Forelimb muscle (tissue), 1 donor: ENCODE measurements at places on chromosomes 7 and 10.

DNA sequence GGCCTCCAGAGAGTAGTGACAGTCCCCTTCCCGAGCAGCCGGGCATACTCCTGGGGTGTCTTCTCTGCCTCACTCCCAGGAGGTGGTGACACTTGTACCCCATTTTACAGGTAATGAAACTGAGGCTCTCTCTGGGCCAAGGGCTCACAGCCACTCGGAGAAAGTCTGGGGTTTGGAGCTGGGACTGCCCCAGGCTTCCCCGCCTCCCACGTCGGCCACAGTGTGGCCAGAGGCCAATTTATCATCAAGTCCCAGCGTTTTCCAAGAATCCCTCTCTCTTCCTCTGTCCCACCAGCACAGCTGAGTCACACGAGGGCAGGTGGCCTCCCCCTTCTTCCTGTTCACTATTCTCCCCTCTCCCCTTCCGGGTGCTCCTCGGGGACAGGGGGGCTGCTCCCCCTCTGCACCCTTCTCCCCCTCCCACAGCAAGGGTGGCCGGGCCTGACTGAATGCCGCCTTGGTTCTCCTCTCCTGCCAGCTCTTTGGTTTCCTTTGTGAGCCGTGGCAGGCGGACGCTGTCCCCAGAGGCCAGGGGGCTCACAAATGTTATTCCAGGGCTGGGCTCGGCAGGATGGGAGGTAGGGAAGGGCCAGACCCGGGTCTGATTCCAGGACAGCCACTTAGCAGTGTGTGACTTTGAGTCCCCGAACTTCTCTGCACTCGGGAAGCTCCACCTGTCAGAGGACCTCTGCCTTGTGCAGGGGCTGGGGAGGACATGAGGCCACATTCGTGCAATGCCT, 17.7 kb downstream of the CLIP2 start:
- no peak for DNase-seq

- no peak for DNase-seq
These were observed 42.5 kb downstream of the ABLIM1 start for GRCh38 chr10:114615600-114616007.

- DNase-seq: no peak
These were observed 212.3 kb upstream of the PCDH15 start for GRCh38 chr10:55013318-55013717.

DNA sequence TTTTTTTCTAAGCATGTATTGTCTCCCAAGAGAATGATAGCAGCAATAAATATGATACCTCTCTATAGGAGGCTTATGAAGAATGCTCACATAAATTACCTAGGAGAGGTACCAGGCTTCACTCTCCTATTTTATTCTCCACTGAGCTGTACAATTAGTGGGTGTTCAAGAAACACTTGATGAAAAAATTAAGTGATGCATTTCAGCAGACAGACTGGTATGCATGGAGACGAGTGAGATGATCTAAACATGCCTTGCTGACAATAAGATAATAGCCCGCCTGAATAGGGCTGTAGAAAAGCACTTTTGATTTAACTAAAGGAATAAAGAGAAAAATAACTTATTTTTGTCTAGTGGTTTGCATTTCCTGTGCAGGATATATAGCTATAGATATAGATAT, 1449.7 kb downstream of the GATA3 start:
- DNase-seq: no peak

DNA sequence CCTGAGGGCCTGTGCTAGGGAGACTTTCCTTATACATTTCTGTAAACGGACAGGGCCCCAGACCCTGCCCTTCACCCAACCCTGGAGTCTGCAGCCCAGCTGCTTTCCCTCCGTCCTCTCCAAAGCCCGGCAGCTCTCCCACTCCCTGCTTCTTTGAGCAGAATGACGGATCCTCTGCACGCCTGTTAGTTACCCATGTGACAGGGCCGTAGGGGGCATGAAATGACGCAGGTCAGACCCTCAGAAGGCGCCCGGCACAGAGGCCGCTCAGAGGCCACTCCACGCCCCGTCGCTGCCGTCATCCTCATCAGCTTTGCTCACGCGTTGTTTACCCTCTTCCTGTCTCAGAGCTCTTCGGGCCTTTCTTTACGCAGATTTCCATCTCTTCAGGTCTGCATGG, 60.2 kb upstream of the MKRN1 start:
- no peak for DNase-seq

GRCh38 chr10:23146258-23146657, 45.9 kb upstream of the PTF1A start:
- no peak for DNase-seq

DNA sequence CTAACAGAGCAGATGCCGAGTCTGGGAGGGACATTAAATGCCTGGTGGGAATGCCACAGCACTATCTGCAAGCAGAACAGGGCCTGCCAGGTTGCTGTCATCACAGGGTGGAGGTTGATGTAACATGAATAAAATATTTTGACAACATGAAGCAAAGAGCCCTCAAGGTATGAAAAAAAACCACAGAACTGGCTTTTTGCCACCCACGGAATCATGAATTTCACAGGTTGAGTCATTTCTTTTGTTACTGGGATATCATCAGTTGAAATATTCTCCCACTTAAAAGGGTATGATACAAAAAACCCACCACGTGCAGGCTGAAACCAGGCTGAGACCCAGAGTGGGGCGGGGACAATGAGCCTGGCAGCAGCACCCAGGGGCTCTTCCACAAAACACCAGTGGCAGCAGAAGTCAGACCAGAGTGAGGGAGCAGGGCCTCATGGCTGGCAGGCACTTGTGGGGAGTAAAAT, 220.1 kb downstream of the TNS3 start:
- DNase-seq: no peak

GRCh38 chr7:158309868-158310763, 277.5 kb downstream of the PTPRN2 start:
- DNase-seq: no peak

GRCh38 chr10:94630017-94630688, 53.4 kb upstream of the CYP2C18 start:
- no peak for DNase-seq

GRCh38 chr10:34814223-34814912, 728 bp downstream of the PARD3 start:
- DNase-seq: no peak

DNA sequence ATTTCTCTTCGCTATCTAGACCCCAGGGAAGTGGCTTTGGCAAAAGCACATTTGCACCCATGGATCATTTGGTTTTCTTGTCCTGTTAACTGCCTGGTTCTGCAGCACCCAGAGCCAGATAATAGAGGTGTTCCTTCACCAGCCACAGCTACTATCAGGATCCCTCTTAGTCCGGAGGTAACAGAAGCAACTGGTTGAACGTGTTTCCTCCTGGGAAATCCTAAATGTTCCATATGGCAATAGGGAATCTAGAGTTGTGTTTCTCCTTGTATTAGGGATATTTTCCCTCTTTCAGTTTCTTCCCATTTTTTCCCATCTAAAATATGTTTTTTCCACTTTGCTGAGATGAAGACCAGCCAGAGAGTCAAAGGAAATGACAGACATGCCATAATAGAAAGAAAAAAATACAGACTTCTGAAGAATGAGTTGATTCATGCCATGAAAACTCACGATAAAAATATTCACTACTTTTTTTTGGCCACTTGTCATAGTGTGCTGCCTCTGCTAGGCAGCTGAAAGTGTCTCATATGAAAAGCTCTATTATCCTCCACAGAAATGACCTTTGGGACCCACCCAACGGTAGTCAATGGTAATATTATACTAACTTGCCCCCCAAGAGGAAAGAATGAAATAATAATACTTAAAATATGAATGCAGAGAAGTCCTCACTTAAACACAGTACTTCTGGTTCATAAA, 472.8 kb downstream of the KCNMA1 start:
- no peak for DNase-seq

DNA sequence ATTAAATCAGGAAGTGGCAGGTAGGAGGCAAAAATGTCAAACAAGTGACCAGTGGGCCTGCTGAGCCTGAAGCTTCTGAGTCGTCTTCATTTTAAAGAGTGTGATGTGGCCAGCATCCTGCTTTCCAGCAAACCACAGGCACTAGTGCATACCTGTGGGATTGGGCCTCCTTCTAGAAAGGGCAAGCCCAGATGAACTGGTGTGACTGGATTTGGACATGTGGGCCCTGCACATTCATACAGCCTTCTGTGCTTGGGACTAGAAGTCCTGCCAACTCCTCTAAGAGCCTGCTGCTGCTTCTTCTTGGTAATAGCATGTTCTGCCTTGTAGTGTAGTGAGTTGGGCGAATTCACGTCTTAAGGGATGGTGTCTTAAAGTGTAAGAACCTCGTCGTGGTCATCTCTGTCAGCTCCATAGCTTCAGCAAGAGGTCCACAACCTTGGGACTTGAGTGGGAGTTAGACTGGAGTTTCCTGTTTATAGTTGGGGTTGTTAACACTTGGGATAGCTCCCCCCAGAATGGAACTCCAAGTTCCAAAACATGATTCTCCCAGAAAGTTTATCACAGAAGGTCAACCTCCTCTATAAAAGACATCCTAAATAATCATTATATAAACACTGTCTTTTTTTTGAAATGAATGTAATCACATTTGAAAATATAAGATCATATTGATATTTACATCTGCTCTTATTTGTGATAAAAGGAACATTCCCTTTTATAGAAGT, 11.2 kb downstream of the BMPER start:
- no peak for DNase-seq

- no peak for DNase-seq
These were observed 20.8 kb upstream of the FXYD4 start for GRCh38 chr10:43350686-43351085.

- no peak for DNase-seq
These were observed 14.9 kb upstream of the SFMBT2 start for GRCh38 chr10:7425691-7426090.

- no peak for DNase-seq
These were observed 43.0 kb downstream of the CXCL12 start for GRCh38 chr10:44341886-44342285.

DNA sequence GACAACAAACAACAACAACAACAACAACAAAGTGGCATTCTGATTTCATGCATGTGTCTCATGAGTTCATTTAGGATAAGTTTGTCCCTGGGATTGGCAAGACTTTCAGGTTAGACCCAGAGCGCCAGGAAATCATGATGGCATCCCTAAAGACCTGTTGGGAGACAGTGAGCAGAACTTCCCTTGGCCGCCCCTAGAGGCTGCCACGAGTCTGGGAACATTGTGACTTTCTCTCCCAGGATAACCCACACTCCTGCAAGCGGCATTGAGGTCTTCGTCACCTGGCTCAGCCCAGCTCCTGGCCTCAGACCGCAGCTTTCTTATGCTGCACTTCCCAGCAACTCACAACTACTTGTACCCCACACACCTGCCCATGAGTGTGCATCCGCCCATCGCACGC, 80.5 kb upstream of the RNF32 start:
- DNase-seq: no peak

GRCh38 chr7:73423519-73424488, 9.8 kb upstream of the FZD9 start:
- DNase-seq: no peak

GRCh38 chr7:99392659-99393354, 15.6 kb downstream of the PDAP1 start:
- DNase-seq: no peak

- no peak for DNase-seq
These were observed 5.7 kb downstream of the LDB3 start for GRCh38 chr10:86673827-86674581.

DNA sequence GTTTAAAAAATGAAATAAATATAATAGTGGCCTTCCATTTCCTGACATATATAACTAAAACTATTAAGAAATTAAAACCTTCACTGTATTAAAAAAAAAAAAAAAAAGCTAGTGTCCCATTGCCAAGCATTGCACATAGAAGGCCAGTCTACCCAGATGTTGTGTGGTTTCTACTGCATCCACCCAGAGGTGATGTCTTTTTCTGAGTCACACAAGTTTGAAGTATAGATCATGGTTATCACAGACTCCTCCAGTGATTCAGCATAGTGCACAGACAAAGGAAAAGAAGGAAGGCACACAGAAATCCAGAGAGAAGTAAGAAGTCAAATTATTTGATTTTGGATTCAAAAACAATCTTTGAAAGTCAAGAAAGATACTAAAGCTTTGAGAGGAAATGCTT, 429.0 kb downstream of the ETV1 start:
- no peak for DNase-seq

- DNase-seq: no peak
These were observed 61.2 kb downstream of the SH3PXD2A start for GRCh38 chr10:103793920-103794883.

- DNase-seq: no peak
These were observed 55.5 kb downstream of the TES start for GRCh38 chr7:116265881-116266280.

DNA sequence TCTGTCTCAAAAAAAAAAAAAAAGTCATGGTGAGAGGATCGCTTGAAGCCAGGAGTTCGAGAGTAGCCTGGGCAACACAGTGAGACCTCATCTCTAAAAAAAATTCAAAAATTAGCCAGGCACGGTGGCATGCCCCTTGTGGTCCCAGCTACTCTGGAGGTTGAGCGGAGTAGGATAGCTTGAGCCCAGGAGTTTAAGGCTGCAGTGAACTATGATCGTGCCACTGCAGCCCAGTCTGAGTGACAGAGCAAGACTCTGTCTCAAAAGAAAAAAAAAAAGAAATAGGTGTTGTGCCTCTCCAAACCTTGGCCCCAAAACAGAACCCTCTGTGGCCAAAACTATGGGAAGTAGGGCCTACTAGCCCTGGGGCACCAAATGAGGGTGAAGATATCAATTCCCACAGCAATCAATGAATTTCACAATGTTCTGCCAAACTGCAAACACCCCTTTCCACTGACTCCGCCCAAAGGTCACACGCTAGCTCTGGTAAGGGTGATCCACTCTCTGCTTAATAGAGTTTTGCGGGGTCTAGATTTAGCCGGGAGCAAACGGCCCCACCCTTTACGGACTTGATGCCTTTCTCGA, 16.9 kb downstream of the SSC4D start:
- no peak for DNase-seq

GRCh38 chr10:54402576-54402975, 398.5 kb downstream of the PCDH15 start:
- no peak for DNase-seq

DNA sequence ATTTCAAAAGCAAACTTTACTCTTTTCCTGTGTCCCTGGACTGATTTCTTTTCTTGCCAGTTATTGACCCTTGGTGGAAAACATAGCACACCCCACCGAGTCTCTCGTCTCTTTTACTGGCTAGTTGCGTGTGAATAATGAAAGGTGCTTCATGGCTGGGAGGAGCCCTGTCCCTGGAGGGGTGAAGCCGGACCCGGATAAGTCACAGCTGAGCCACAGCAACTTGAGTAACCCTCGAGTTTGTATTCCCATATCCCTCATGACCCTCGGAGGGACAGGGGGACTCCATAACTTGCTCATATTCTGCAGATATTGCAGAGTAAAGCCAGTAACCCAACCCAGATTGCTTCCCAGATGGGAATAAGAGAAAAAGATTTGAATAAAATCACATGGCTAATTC, 147.5 kb upstream of the FRMD4A start:
- DNase-seq: no peak

GRCh38 chr10:61752111-61753011, 89.6 kb downstream of the CABCOCO1 start:
- DNase-seq: no peak
